Umbilical cord (tissue), 2 donors: ENCODE measurements at places on chromosomes 1 and 21. TPM values are rescaled to one million over a fixed set of nuclear protein-coding genes. Genes with fewer than 3 reads are reported as not detected.
A peak's percentile ranks its signal among the peaks of the same experiment; 100 is the strongest.

GRCh38 chr1:46393510-46393909 is 607 bp upstream of the FAAH start:
- no peak for DNase-seq

DNA sequence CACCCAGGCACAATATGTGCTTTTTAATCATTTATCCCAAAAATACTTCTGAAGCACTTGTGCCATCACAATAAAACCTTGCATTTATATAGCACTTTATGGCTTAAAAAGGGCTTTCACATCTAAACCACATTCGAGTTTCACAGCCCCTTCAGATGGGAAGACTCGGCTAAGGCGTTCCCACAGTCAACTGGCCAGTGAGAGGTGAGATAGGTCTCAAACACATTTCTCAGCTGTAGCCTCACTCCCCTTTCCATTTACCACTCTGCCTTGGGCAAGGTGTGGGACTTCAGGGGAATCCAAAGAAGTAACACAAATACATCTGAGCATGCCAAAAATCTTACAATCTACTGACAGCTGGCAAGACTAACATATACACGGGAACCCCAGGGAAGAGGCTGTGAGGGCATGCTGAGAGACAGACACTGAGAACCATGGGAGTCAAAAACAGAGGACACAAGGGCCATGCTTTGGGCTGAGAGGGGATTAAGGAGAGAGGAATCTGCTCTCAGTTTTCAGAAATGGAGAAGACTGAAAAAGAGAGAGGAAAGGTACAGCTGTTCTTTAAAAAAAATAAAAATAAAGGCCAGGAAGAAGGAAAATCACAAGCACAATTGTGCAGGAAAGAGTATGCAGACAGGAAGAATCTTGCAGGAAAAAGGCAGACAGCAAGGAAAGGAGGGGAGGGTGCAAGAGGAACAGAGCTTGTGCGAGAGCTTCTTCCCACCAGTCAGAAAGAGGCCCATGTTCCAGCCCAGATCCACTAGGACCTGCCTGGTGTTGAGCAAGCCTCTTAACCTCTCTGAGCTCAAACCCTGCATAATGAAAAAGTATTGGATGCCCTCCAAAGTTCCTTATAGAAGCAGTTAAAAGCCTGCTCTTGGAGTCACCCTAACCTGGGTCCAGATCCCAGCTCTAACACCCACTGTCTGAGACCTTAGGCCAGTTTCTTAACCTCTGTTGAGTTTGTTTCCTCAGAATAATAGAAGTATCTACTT is 73.5 kb downstream of the JAK1 start:
- peak; percentile 66 for DNase-seq

DNA sequence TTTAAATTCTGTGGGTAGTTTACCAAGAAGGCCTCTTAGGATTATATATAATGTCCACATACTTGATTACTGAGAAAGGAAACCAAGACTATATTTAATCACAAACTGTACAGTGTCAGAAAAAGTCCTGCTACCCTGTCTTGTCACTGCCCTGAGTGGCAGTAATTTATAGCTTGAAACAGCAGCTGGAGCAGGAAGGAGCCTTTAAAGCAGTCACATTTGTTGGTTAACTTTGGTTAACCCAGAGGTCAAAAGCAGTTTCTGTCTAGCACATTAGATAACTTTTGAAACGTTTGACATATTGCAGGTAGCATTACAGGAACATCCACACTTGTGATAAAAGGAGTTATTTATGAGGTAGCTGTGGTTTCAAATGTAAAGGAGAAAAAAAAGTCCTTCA is 161.7 kb downstream of the ROR1 start:
- DNase-seq = peak; percentile 66

DNA sequence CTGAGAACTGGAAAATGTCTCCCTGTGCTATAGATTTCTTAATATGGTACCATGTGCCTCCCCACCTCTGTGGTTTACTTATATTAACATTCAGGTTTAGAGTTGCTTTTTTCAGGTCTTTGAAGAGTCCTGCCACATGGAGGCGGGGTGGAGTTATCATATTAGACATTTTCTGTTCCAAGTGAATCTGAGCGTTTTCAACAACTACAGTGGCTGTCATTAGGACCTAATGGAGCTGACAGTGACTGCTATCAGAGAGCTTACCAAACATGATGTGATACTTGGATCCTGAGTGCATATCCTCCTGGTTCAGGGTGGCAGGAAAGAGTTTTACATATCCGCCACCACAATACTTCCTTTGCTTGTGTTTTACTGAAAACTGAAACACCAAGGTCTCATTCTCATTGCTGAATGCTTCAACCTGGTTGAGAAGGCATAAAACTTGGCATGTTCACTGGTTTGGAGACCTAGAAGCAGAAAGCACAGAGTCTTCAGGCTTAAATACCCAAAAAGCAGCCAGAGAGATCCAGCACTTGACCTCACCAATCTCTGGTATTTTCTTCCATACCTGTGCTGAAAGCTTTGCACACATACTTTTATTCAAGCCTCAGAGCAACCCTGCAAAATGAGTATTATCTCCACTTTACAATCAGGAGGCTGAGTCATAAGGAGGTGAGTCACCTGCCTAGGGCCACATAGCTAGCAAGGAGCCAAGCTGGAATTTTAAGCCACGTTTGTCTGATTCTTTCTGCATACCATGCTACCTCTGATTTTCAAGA is 47.4 kb upstream of the OSBPL9 start:
- DNase-seq = peak; percentile 71

- DNase-seq = no peak
Observed at GRCh38 chr21:45818904-45819285, 162.7 kb upstream of the COL6A1 start.

DNA sequence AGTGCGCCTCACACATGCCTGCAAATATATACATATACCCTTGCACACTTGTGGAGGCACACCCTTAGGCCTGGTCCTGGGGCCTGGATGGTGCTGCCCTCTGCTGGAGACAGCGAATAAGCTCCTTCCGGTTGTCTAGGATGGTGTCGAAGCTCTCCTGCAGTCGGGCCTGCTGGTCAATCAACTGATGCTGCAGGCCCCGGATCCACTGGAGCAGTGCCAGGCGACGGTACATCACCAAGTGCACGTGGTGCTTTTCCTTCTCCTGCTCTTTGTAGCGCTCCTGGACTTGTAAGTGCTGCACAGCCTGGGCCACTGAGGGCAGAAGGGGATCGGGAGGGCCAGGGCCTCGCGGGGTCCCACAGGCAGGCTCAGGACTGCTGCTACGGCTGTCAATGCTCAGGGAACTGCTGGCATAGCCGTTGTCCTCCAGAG is 3.1 kb downstream of the C1orf216 start:
- peak; percentile 57 for DNase-seq

DNA sequence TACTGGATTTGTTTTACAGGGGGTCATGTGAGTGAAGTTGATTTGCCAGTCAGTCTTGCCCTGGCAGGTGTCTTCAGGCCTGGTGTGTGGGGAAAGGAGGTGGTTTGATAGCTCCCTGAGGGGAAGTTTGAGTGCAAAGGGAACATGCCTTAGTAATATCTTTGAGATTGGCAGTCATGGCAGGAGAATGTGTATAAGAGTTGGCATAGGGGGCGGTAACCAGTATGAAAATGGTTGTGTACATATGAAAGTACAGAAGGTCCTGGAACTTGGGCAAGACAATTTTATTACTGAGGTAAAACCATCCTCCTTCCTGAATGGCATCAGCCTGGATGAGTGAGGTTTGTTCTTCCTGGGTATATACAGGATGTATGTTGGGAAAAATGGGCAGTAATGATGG is 37.6 kb upstream of the PLA2G5 start:
- no peak for DNase-seq

- peak; percentile 94 for DNase-seq
Observed at GRCh38 chr1:153985941-153986761, at the start of gene RAB13. Gene RAB13, minus strand, starts transcription at chr1:153986339. Its CDS starts 103 bp downstream, at chr1:153986236.

DNA sequence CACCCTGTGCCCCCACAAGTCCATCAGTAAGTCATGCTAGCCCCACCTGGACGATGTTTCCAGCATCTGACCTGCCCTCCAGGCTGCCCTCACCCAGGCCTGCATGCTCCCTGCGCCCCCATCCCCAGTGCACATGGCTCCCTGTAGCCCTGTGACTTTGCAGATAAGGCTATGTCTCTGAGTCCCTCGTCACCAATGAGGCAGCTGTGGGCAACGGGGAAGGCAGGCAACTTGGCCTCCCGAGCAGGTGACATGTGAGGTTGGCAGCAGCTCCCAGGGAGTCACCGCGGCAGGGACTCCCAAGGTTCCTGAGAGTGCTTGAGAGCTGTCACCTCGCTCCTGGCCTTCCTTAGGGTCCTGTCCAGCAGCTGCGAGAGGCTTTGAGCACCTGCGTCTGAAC is 32.4 kb upstream of the AGPAT3 start:
- DNase-seq = no peak

- no peak for DNase-seq
Observed at GRCh38 chr1:109060707-109061106, 15.1 kb downstream of the TAF13 start.

GRCh38 chr21:42142627-42143026 is 71.5 kb downstream of the UMODL1 start:
- DNase-seq = no peak

- no peak for DNase-seq
Observed at GRCh38 chr1:236341298-236341697, 52.8 kb upstream of the EDARADD start.

- peak; percentile 26 for DNase-seq
Observed at GRCh38 chr1:231860221-231861088, 233.9 kb downstream of the DISC1 start.

DNA sequence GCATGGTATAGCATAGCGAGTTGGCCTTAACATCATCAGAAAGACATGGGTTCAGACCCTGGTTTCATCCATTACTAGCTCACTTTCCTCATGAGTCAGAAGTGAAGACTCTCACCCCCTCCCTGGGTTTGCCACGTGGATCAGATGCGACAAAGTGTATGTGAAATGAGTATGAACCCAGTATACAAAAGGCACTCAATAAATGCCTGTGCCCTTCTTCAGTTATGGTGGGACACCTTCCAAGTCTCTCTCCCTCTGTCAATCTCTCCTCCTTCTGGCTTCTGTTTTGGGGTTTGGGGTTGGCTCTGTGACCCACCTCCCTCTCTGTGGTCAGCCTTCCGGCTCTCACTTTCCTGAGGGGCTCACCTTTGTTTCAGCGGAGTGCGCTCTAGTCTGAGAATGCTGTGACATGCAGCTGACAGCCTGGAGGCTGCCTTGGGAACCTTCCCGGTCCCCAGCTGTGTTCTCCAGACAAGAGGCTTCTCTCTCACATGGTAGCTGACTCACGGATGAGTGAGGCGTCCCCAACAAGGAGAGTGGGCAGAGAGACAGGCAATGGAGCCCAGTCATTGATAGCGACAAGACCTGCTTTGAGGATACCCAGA is 155.0 kb upstream of the EDN2 start:
- no peak for DNase-seq

DNA sequence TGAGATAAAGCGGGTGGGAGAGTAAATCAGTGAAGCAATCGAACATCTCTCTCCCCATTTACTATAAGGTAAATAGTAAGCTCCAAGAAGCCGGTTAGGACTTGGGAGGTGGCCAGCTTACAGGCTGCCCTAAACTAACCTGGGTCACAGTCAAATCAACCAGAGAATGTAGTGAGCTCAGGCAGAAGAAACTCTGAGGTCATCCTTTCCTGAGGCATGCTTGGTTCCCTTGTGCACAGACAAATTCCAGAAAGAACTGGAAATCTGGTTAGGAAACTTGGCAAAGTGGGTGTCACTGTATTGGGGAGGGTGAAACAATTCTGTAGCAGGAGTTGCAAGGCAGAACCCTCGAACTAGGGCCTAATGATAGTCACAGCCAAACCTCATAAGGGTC is 72.5 kb downstream of the NTMT2 start:
- DNase-seq = no peak

DNA sequence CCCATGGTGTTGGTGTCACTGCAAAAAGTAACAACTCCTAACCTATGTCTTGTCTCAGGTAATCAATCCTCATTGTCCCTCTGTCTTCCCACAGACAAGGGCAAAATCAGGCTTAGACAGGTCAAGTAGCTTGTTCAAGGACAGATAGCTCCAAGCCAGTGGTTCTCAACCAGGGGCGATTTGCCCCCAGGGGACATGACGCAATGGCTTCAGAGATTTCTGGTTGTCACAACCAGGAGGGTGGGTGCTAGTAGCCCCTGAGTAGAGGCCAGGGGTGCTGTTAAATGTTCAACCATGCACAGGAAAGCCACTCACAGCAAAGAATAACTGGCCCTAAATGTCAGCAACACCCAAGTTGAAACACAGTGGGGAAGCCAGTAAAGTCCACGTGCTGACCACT is 178.9 kb downstream of the RUNX1 start:
- no peak for DNase-seq

DNA sequence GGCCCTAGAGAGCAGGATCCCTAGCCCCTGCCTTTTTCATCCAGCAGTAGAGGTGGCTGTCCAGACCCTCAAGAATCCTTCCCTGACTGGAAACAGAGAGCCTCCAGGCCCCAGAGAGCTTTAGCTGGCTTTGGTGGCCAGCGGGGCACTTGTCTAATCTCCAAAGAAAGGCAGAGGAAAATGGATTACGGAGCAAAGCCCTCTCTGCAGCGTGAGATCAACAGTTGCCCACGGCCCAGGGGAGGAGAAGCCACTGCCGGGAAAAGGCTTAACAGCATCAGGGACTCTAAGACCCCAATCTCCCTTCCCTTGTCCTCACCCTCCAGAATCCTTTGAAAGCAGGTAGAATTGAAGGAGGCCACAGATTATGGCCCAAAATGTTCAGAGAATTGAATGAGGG is 35.8 kb upstream of the GRIK3 start:
- DNase-seq = no peak

DNA sequence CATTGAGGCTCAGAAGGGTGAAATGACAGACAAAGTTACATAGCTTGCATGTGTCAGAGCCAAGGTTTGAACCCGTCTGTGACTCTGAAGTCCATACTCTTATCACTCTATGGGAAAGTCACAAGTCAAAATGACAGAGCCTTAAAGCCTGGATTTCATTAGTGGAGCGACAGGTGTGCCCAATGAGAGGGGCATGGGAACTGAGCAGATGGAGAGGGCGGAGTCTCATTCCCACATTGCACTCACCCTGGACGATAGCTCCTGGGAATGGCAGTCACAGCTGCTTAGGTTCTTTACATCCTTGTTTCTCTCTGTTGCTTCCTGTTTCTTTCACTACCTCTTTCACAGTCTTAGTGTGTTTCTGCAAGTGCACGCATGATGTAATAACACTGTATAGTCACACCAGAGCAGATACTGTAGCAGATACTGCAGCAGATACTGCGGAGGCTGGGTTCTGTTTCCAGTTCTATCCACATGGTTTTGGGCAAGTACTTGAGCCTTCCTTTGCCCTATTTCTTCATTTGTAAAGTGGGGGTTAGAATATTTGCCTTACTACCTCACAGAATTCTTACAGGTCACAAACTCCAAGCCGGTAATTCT is 127.2 kb downstream of the ZSCAN20 start:
- no peak for DNase-seq

- no peak for DNase-seq
Observed at GRCh38 chr21:41778930-41779600, 12.2 kb upstream of the RIPK4 start.

Gene SMCP
- total RNA-seq = 3.6 TPM

Gene BMP8B
- total RNA-seq = 0.48 TPM

Gene MAGOH
- total RNA-seq = 57.5 TPM

Gene BEST4
- total RNA-seq = 0.48 TPM

Gene DSCAM
- total RNA-seq = 0.24 TPM

Gene KCTD3
- 53.4 TPM for total RNA-seq
